ENCODE measurements at places on chromosomes 3 and 15. TPM values are rescaled to one million over a fixed set of nuclear protein-coding genes. Genes with fewer than 3 reads are reported as not detected.

Gene NEK10
- total RNA-seq = 0.42 TPM

Gene FGD5
- total RNA-seq = not detected

Gene PLCL2
- 22.2 TPM for total RNA-seq

DNA sequence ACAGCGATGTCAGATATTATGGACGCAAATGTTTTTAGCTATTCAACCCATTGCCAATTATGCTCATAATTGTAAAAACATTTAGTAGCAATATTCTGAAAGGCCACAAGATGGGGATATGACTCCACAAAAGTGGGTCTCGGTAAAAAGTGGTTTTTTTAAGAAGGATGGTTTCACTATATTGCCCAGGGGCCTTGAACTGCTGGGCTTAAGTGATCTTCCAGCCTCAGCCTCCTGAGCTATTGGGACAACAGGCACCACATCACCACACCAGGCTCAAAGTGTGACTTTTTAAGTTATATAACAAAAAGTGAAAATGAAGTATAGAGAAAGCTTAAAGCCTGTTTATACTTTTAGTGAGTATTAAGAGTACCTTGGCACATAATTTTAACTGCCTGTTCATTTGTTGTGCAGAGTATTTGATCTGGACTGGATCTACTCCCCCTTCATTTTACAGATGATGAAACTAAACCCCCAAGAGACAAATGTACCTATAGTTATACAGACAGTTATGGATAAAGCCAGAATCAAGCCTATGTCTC lies 9.4 kb downstream of the NAA50 start:
- peaks cover 10% of the 10 kb centered on the region for H3K4me1 ChIP-seq
- H3K27ac ChIP-seq = no peak overlapping the region
- no peaks in the 10 kb centered on the region for H3K36me3 ChIP-seq
- no peaks in the 10 kb centered on the region for H3K27me3 ChIP-seq

DNA sequence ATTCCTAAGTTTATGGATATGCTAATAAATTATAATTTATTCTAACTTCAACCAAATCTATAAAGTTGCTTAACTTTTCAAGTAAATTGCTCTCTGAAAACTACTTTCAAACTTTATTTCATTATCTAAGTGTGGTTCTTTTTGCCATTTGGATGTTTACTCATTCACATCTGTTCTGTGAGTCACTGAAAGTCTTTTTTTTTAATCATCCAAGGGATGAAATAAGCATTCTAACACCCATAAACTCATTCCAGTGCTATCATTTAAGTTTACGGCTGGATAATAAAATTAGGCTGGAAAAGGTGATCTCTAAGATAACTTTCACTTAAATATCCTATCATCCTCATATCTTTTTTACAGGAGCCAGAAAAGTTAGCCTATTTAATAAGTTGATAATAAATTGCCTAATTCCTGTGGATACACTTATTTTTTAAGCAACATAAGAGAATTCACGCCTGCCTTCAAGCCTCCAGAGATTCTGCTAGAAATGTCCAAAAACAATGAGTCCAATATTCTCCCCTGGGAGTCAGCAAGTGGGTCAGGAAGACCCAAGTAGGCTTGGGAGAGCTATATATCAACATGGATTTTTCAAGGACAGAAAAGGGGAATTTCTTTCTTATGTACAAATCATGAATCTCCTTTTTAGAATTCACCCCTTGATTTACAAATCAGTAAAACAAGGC lies 25.8 kb downstream of the SCG3 start:
- no peaks in the 10 kb centered on the region for H3K36me3 ChIP-seq
- no peaks in the 10 kb centered on the region for H3K4me1 ChIP-seq
- peaks cover 6% of the 10 kb centered on the region for H3K27me3 ChIP-seq
- no peak overlapping the region for H3K27ac ChIP-seq
- DNase-seq = no peak

DNA sequence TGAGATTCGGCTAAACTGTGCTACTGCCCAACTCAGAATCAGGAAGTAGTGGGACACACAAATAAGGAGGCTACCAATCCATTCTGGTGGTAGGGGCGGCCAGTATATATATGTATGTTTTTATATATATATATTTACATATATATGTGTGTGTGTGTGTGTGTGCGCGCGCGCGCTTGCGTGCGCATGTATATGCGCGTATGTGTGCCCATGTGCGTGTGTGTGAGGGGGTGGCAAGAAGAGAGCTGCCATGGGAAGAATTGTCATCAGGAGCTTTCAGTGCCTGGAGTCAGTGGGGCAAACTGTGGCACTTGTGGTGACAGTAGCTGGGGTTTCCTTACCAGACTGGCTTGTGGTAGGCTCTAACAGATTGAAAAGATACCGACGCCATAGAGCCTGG lies 26.5 kb downstream of the GXYLT2 start:
- no peak overlapping the region for H3K27ac ChIP-seq
- H3K27me3 ChIP-seq = no peaks in the 10 kb centered on the region
- H3K36me3 ChIP-seq = no peaks in the 10 kb centered on the region
- no peak overlapping the region for H3K4me3 ChIP-seq

GRCh38 chr3:9508781-9509180 lies 44.8 kb downstream of the LHFPL4 start:
- no peak overlapping the region for H3K4me3 ChIP-seq
- no peak for DNase-seq
- H3K36me3 ChIP-seq = no peaks in the 10 kb centered on the region
- peaks cover 9% of the 10 kb centered on the region for H3K27me3 ChIP-seq

DNA sequence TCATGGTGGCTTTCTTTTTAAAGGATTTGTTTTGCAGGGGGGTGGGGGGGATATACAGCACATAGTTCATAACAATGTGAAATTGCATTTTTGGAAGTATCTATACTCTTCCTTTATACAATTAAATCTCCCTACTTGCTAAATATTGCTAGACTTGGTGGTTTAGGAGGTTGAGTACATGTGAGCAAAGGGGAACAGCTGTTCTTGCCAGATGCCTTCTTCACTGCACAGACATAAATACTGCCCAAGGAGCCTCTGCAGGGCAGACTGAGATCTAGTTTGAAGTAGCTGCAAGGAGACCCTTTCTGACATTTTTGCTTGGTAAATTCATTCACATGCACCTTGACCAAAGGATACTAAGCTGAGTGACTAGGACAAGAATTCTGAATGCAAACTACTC lies 228.6 kb upstream of the IL12A start:
- H3K4me1 ChIP-seq = no peaks in the 10 kb centered on the region
- DNase-seq = no peak
- H3K4me3 ChIP-seq = no peak overlapping the region
- H3K36me3 ChIP-seq = no peaks in the 10 kb centered on the region

- no peaks in the 10 kb centered on the region for H3K36me3 ChIP-seq
- no peaks in the 10 kb centered on the region for H3K27me3 ChIP-seq
- H3K4me1 ChIP-seq = peaks cover 19% of the 10 kb centered on the region
- H3K27ac ChIP-seq = no peak overlapping the region
Observed at GRCh38 chr15:41230345-41230649, 260 bp downstream of the EXD1 start.

- no peak overlapping the region for H3K27ac ChIP-seq
- no peaks in the 10 kb centered on the region for H3K36me3 ChIP-seq
- no peak for DNase-seq
- H3K4me1 ChIP-seq = no peaks in the 10 kb centered on the region
Observed at GRCh38 chr15:68421115-68421551, 10.8 kb downstream of the ITGA11 start.

Measured in CD8-positive, alpha-beta memory T cell (primary cell).